Fibroblast of skin of scalp (primary cell): ENCODE measurements at places on chromosomes 3 and 15.

DNA sequence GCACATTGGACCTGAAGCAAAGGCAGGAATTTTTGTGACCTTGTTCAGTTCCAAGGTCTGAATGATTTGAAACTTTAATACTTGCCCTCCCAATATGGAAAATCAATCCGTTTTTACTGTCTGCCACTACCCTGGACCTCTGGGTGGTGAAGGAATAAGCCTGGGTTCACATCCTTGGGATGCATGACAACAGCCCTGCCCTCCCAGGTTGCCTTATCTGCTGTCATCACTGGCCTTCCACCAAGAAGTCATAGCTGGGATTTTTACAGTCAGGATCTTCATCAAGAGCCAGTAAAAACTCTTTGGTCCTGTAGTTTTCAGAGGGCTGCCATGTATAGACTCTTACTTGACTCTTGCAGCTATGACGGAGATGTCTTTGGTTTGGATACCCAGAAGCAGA is 128.6 kb downstream of the MYLK start:
- DNase-seq: no peak

DNA sequence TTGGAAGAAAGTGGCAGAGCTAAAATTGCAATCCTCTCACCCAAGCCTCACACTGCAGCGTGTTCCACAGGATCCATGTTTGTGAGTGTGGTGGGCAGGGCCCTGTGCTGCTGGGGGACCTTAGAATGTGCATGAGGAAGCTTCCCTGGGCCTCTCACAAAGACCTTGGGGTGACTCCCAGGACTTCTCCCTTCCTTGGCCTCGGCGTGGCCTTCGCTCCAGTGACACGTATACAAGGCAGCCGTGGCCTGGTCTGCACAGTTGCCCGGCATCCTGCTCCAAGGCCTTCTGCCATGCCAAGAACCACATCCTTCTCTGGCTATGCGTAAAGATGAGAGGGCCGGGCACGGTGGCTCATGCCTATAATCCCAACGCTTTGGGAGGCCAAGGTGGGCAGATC is 196.4 kb downstream of the UACA start:
- no peak for DNase-seq

DNA sequence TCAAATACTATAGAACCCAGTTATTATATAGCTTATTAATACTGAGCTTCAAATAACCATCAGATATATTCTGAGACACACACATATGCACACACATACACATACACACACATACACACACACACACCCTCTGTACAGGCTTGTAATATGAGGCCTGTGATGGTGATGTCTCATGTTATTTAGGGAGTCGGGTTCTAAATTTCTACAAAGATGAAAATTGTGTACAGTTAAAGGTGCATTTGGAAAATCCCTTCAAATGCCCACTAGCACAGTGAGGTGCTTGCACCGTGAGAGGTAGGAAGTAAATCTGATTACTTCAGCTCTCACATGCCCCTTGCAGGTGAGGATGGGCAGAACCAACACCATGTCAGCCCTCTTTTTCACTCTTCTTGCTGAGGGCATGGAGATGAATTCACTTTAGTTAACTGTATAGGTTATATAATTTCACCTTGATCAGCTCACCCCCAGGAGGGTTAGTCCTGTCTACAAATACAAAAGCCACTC is 294.5 kb upstream of the PROK2 start:
- no peak for DNase-seq

- peak; percentile 48 for DNase-seq
Observed at GRCh38 chr15:93360976-93361375, 272.0 kb upstream of the RGMA start.

DNA sequence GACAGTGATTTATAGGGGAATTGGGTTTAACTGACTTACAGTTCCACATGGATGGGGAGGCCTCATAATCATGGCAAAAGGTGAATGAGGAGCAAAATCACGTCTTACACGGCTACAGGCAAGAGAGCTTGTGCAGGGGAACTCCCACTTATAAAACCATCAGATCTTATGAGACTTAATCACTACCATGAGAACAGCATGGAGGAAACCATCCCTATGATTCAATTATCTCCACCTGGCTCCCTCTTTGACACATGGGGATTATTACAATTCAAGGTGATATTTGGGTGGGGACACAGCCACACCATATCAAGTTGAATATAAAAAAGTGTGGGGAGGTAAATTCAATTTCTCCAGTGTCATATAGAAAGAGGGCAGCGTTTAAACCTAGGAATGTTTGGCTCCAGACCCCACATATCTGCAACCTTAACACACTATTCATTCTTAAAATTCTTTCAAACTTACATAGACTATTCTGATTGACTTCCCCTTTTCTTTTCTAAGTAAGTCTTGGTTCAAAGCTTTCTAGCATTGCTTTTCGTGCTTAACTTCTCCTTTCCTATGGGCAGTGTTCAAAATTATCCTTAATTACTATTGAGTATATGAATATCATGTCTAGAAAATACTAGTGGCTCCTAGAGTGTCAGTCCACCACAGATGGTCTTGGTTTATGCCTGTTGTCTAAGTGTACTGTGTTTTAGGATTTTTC is 446.7 kb upstream of the GBE1 start:
- DNase-seq: no peak

GRCh38 chr3:146382386-146382785 is 87.0 kb downstream of the PLSCR2 start:
- DNase-seq: peak; percentile 19

DNA sequence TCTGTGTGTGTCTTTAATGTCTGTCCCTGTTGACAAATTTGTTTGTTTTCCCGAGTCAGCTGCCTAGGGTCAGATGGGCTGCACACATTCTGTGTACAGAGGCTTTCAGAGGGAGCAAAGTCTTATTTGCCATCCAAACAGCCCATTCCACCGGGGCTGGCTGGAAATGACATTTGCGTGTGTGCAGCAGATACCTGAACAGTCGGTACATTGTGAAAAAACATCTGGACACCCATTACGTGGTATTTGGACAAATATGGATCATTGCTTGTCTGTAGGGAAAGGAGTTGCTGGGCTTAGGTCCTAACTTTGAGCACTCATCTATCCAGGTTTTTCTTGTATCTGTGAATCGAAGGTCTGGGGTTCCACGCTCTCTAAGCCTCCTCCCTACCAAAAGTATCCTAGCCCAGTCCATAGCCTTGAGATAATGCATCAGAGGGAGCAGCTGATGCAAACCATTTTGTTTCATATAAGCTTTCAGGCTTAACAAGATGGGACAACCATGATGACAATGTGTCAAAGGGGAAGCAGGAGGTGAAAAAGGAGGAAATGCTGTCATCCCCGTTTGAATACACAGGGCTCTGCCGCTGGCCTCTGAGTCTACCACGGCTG is 22.2 kb upstream of the CMTM8 start:
- no peak for DNase-seq

DNA sequence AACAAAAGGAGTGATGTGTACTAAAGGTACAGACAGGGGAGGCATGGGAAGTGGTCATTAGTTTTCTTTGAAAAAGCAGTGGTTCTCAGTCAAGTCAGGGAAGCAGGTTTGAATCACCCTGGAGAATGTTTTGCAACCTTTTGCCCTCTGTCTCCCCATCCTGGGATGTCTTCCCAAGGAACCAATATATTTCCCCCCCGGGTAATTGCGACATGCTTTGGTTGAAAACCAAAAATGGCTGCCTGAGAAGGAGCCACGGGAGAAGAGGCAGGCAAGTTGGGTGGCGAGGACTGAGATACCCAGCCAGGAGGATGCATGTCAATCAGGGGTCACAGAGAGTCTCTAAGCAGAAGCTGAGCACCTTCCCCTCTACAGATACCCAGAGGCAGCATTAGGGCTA is 20.2 kb upstream of the PPP1R2 start:
- DNase-seq: no peak

GRCh38 chr3:125083776-125084175 is 28.0 kb upstream of the HEG1 start:
- peak; percentile 51 for DNase-seq

DNA sequence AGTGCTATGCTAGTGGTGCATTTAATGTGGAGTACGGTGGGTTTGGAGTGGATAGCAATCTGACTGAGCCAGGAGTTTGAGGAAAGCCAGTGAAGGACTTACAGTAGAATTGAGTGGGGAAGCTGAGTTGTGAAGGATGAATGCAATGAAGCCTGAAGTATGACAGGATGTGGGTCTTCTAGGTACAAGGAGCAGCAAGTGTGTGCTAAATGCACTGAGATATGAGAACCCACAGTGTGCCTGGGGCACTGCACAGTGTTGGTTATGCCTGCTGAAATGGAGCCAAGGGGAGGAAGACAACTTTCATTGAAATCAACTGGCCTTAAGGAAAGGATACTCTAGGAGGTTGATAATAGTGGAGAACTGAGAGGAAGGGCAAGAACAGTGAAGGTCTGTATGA is 105.5 kb upstream of the MRPL3 start:
- DNase-seq: no peak

DNA sequence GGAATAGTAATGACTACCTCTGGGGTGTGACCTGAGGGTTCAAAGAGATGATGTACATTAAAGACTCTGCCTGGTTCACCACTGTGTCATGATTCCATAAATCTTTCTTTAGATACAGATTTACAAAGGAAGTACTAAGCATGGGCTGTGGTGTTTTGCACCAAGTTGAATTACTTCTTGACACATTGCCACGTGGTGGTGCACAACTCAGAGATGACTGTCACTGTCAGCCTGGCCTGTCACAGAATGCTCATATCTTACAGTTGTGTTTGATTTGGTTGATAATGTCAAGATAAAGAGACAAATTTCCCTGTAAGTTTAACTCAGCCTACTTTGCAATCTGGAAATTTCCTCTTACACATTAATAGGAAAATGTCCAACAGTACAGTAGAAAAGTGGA is 3.2 kb downstream of the CTDSPL start:
- no peak for DNase-seq

- DNase-seq: no peak
Observed at GRCh38 chr15:93196135-93196670, 107.2 kb upstream of the RGMA start.

GRCh38 chr15:90582553-90582952 is 52.8 kb downstream of the CRTC3 start:
- peak; percentile 70 for DNase-seq

GRCh38 chr3:102141928-102142239 is 292.6 kb downstream of the NFKBIZ start:
- no peak for DNase-seq

DNA sequence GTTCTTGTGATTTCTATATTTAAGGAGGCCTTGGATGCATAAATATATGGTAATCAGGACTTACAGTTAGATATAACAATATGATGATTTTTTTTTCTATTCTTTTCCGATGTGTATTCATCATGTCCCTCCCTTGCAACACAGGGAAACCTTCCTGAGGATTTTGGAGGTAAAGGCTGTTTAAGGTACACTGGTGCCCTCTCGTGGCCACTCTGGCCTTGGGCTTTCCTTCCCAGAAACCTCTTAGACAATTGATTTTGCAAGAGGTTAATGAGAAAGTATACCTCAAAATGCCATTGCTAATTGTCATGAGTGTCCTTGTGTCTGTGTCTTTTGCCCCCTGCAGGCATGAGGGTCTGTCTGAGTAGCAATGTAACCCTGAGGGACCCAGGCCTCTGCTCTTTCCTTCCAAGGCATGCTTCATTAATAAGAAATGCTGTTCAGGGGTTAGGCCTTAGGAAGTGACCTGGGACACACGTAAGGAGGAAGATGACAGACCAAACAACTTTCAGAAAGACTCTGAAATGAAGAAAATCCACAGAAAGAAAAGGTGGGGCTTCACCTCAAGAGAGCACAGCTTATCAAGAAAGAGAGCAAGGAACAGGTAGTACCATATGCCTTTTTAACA is 70.3 kb upstream of the PPP2R3A start:
- DNase-seq: peak; percentile 74

DNA sequence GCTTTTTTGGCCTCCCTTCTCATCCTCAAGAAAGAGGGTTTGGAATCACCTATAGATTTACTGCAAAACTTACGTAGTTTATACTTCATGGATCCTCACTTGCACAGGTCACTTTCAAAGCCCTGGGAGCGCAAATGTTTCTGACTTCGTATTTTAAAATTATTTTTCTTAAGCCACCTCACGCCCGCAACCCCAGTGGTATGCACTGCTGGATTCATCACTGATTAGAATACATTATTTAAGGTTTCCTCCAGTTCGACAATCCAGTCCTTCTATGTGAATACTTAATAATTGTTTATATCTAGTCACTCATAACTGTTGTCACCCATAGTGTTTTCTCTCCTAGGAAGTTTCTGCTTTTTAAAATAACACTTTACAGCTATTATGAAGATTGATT is 339.9 kb downstream of the CHL1 start:
- DNase-seq: no peak

DNA sequence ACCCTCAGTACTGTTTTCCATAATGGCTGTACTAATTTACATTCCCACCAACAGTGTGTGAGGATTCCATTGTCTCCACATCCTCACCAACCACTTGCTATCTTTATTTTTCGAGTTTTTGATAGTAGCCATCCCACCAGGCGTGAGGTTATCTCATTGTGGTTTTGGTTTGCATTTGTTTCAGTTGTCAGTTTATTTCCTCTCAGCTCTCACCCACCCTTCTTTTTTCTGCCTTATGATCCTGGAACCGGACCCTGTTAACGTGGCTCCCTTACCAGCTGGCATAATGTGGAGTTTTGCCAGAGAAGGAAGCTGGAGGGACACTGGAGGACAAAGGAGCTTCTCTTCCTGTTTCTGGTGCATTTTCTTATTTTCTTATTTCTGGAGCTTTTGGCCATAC is 25.1 kb upstream of the SH3GL3 start:
- DNase-seq: no peak

- no peak for DNase-seq
Observed at GRCh38 chr3:85821130-85821756, 862.5 kb downstream of the CADM2 start.

DNA sequence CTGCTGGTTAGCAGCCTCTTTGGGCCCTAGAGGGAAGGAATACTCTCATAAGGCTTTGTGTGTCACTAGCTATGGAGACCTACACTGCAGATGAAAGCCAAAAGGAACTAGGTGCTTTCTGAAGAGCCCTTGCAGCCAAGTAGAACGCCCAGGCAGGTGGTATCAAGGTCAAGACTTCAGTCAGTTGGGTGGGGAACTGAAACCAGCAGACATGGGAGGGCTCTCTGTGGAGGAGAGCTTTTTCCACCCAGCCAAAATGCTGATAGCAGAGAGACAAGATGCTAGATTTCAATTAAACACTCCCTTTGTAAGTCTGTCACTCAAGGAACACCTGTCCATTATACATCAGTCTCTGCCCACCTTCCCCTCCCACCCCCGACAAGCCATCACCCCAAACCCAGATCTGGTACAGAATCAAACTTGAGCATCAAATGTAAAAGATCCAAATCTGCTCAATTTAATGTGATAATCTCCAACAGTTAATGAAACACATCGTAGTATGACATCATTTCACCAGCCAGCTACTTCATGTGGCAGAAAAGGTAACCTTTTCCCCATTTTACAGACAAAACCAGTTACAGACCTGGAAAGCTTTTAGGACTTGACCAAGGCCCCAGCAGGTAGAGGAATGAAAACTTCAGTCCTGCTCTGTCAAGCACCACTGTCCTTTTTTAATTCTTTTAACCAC is 14.6 kb downstream of the MRPS25 start:
- no peak for DNase-seq

- peak; percentile 99 for DNase-seq
Observed at GRCh38 chr15:39140060-39140604, 440.7 kb upstream of the THBS1 start.
